ENCODE measurements at places on chromosomes 12 and 14. TPM values are rescaled to one million over a fixed set of nuclear protein-coding genes. Genes with fewer than 3 reads are reported as not detected.

DNA sequence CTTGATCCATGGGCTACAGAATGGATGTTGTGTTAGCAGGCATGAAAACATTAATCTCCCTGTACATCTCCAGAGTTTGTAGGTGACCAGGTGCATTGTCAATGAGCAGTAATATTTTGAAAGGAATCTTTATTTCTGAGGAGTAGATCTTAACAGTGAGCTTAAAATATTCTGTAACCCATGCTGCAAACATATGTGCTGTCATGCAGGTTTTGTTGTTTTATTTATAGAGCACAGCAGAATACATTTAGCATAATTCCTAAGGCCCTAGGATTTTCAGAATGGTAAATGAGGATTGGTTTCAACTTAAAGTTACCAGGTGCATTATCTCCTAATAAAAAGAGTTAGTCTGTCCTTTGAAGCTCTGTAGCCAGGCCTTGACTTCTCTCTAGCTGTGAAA lies 3.5 kb upstream of the FITM1 start:
- no peak for DNase-seq

- DNase-seq, result no peak
These were observed 21.9 kb downstream of the RNFT2 start for GRCh38 chr12:116759783-116760621.

DNA sequence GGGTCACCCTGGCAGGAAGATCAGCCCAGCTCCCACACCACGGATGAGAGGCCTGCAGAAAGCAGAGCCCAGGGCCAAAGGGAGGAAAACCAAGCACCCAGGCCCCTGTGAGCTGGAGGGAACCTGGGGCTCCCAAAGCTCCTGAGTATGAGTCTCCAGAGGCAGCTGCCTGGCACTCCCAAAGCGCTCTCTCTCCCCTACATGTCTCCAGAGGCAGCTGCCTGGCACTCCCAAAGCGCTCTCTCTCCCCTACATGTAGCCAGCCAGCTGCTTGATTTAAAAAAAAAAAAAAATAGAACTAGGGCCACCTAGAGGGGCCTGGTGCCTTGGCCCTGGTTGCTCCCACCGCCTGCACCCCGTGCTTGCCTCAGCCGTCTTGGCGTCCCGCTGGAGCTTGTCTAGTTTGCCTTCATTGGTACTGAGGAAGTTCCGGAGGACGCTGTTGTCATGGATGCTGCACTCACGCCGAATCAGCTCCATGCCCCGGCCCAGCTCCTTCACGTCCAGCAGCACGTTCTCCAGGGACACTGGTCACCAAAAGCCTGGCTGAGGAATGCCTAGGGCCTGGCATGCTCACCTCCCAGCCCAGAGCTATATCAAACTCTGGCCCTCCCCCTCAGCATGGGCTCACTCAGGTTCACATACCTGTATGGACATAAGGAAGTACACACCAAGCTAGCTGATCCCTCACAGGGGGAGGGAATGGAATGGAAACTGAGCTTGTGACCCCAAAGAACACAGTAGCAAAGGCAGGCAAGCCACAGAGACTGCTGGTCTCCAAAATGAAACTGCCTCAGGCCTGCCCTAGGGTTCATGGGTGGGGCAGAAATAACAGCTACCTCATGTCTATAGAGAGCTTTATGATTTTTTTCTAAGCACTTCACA lies 24.7 kb downstream of the PRPF40B start:
- DNase-seq, result no peak

- DNase-seq, result no peak
These were observed 30.3 kb upstream of the ADIPOR2 start for GRCh38 chr12:1660304-1661187.

DNA sequence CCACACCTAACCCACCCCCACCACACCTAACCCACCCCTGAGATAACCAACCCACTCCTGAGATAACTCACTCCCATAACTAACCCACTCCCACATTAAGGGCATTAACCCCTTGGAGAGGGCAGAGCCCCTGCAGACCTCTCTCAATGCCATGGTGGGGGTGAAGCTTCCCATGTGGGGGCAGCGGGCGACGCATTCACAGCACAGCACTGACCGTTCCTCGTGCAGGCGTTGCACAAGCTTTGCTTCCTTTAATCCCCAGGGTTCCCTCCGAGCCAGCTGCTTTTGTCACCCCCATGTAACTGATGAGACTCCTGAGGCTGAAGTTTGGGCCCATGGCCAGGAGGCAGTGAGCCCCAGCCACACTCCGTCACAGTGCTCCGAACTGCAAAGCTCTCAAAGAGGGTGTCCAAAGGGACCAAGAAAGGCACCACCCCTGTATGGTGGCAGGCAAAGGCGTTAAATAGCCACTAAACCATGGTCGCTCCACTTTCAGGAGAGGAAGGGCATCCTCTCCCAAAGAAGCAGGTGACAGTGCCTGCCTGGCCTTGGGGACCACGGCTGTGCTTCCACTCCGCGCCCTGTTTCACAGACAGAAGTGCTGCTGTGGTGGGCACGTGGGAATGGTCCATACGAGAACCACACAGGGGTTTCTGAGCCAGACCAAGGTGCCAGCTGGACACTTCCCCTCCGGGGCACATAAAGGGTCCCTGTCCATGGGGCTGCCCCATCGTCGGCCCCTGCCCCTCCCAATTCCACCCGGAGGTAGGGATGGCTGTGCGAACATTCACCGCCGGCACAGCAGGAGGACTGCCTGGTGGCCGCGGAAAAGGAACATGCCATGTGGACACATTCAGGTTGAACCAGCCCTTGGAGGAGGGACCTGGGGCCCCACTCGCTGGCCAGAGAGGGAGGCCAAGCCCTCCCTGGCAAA lies 28.3 kb downstream of the GALNT9 start:
- no peak for DNase-seq

GRCh38 chr12:12930633-12931219 lies 21.2 kb downstream of the GPRC5D start:
- DNase-seq, result no peak

GRCh38 chr14:54864526-54864925 lies 38.1 kb downstream of the GCH1 start:
- no peak for DNase-seq

DNA sequence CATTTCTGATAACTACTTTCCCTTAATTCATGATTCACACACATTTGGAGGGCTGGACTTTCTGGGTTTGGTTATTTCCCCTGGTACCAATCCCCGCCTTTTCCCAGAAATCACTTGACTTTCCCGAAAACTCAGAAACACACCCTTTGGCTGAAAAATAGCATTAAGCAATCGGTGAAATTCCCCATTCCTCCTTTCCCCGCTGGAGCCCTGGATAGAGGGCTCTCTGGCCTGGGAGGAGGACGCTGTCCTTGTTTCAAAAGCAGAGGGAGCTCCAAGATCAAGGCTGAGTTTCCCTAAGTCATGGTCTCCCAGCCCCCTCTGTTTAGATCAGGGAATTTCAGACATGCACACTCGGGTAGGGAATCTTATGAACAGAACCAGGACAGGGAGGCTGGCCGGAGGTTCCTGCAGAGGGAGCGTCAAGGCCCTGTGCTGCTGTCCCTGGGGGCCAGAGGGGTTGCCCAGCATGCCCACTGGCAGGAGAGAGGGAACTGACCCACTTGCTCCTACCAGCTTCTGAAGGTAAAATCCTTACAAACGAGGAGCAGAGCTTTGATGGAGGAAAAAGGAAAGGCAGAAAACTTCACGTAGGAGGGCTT lies at the start of gene C1S:
TSS of gene C1S (plus strand) at position 366 of the 602 bp plus-strand sequence. CDS start 1,195 bp downstream, outside the sequence.
- no peak for DNase-seq

- no peak for DNase-seq
These were observed 141.6 kb downstream of the GCH1 start for GRCh38 chr14:54760866-54761575.

- no peak for DNase-seq
These were observed 23.0 kb upstream of the REP15 start for GRCh38 chr12:27673101-27673718.

DNA sequence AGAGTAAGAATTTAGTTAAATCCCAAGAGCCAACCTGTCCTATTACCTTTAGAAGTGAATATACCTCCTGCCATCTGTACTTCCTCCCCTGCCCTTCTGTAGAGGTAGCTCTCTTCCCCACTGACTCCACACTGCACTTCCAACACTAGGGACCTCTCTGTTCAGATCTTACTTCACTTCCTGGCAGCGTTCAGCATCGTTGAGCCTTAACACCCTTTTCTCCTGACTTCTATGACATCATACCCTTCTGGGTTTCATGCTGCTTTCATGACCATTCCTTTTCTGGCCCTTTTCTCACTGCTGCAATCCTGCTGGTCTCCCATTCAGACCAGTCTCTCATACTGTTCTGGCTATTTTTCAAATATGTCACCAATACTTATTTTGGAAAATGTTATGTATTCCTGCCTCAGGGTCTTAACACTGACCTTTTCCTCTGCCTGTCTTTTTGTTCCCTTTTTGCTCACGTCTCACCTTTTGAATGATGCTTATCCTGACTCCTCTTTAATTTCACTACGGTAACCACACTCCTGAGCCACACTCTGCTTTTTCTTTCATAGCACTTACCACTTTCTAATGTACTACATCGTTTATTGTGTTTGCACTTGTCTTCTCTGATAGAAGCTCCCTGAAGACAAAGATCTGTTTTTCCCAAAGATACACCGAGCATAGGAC lies 67.6 kb downstream of the PLEKHA5 start:
- no peak for DNase-seq

GRCh38 chr14:53630336-53630735 lies 326.3 kb downstream of the BMP4 start:
- DNase-seq, result no peak

DNA sequence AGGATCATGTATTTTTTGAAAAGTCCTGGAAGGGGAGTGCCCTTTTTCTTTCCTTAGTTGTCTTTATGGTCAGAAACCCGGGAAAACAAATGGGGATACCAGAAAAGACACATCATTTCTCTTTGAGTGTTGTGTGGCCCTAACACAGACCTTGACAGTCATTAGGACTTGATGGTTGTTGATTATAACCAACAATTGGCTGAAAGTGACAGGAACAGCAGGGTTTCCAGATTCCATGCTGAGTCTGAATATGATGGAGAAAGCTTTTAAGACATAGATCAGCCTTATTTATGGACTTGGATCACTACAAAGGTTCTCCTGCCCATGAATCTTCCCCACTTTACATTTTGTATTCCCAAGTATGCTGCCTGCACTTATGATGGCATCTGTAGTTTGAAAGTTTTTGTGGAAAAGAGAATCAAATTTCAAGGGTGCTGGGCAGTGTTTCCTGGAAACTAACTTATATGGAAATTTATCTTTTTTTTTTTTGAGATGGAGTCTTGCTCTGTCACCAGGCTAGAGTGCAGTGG lies 30.4 kb downstream of the POLR3B start:
- no peak for DNase-seq

DNA sequence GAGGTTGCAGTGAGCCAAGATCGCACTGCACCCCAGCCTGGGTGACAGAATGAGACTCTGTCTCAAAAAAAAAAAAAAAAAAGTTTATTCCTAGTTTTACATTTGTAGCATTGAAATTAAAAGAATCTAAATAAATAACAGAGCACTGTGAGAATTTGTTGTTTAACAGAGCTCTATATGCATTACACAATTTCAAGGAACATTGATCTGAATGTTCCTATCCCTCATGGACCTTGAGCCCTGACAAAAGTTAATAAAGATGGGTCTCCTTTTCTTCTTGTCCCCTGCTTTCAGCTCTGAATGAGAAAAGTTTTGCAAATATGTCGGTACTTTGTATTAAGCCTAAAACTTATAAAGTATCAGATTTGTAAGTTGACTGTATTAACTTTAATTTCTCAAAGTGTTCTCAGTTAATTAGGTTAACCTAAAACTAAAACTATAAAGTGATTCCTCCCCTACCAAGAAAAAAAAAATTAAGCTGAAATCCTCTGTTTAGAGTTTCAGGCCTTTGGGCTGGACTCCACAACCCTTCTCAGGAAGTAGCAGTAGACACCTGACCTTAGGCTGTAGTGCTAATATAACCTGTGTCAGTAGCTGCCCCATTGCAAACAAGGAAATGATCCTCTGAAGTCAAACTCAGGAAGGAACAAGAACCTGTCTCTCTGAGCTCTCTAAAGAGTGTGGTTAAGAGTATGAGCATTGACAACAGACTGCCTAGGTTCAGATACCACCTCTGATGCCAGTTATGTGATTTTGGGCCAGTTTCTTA lies 477.6 kb downstream of the DPF3 start:
- DNase-seq, result no peak

ERBB3 gene
- total RNA-seq, result 144 TPM

PSME1 gene
- total RNA-seq, result 81.4 TPM

TBX5 gene
- total RNA-seq, result not detected

NOXRED1 gene
- 0.48 TPM for total RNA-seq

LGR5 gene
- 10.3 TPM for total RNA-seq

GPR84 gene
- total RNA-seq, result not detected

OXA1L gene
- 121 TPM for total RNA-seq

TMEM121 gene
- 12.3 TPM for total RNA-seq

ZNF385A gene
- total RNA-seq, result 20.8 TPM

BDKRB2 gene
- total RNA-seq, result 0.18 TPM
